WTC11 (cell line): ENCODE measurements at places on chromosomes 16 and 17. TPM values are rescaled to one million over a fixed set of nuclear protein-coding genes. Genes with fewer than 3 reads are reported as not detected.

- DNase-seq = no peak
These were observed 2.6 kb downstream of the SIRT7 start for GRCh38 chr17:81915331-81915730.

DNA sequence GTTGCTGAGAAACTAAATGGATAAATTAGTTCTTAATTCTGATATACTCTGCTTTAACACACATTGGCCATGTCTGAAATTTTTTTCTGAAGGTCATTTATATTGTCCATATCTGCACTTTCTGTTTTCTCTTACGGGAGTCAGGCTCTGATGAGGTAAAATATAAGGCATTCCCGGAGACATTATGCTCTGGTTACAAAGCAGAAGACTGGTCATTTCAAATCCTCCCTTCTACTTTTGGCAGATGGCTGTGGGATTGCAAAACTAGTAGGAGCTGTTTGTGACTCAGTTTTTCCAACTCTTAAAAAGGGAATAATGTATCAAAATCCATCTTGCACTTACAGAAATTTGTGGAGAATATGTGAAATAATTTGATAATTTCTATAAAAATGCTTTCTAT lies 92.2 kb upstream of the CPHXL start:
- DNase-seq = no peak

- no peak for DNase-seq
These were observed 17.7 kb downstream of the KSR1 start for GRCh38 chr17:27473748-27474609.

The OR2C1 gene
- not detected in 3 replicates for total RNA-seq

The COX4I1 gene
- total RNA-seq = 578 to 618 TPM (median 606 TPM) in 3 replicates
